Stimulated activated CD4-positive, alpha-beta T cell treated with anti-CD3 and anti-CD28 coated beads, Interleukin-1b, Interleukin-23, amount 100 ng/mL, for 48 hours (primary cell): ENCODE measurements at places on chromosomes 7 and 10.
A peak's percentile ranks its signal among the peaks of the same experiment; 100 is the strongest.

- DNase-seq = no peak
Measured at GRCh38 chr7:156662277-156662676, 21.7 kb downstream of the RNF32 start.

DNA sequence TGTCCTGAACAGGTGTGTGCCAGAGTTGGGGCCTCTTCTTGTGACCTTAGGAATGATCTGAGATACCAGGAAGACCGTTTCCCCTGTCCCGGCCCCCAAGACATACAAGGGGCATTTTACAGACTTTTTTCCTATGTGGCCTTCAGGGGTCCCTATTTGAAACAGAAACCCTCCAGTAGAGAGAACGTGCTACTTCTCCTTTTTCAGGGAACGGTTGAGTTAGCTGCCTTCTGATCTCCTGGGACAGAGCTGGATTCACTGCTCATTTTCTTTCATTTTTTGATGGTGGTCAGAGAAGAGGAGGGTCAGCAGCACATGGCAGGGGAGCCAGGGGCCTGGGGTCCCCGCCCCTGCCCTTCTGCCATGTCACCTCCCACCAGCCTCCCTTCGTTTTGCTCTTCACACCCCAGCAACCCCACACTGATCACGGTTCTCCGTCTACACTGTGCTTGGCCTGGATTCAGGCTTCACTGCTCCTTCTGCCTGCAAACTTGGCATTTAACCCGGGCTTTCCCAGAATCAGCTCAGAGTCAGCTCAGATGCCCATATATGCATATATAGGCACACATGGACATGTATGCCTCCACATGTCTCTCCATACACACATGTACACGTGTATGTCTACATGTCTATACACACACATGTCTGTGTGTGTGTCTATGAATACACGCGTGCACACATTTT, 138.1 kb upstream of the BTBD16 start:
- DNase-seq = no peak

GRCh38 chr10:133614830-133615580, 11.6 kb downstream of the FRG2B start:
- no peak for DNase-seq

GRCh38 chr10:110989016-110989415, 69.6 kb downstream of the SHOC2 start:
- no peak for DNase-seq

DNA sequence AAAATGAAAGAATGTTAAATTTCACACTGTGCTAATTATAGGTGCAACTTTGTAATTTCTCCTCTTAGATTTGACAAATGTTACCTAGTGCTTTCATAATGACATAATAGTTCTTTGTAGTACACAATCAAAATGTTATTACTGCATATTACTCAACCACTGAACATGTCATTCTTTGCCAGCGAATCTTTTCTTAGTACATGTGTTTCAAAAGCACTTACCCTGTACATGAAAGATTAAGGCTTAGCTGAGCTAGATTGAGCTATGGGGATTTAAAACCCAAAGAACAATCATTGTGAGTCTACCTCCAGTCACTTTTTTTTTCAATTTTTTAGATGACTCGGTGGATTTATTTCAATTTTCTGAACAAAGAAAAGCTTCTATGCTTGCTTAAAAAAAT, 123.5 kb upstream of the FERD3L start:
- DNase-seq = no peak

- DNase-seq = no peak
Measured at GRCh38 chr7:68929781-68930261, 668.5 kb upstream of the AUTS2 start.

DNA sequence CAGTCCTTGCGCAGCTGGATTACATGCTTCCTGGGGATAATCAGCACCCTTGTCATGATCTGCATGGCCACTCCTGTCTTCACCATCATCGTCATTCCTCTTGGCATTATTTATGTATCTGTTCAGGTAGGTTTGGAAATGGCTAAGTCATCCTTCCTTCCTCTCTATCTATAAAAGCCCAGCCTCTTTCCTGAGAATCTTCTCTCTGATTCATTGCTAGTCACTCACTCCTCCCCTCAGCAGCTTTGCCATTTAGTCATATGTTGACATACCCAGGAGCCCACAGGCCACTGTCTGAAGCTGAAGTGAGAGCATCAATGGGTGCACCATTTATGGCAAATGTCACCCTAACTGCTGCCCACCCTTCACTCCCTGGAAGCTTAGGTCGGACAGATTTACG, 52.0 kb downstream of the ABCC2 start:
- peak; percentile 36 for DNase-seq
